Left ventricle myocardium inferior (tissue), 1 donor: ENCODE measurements at places on chromosomes 1 and 21. TPM values are rescaled to one million over a fixed set of nuclear protein-coding genes. Genes with fewer than 3 reads are reported as not detected.

GRCh38 chr1:185427776-185428175 lies 110.7 kb upstream of the IVNS1ABP start:
- DNase-seq = no peak

DNA sequence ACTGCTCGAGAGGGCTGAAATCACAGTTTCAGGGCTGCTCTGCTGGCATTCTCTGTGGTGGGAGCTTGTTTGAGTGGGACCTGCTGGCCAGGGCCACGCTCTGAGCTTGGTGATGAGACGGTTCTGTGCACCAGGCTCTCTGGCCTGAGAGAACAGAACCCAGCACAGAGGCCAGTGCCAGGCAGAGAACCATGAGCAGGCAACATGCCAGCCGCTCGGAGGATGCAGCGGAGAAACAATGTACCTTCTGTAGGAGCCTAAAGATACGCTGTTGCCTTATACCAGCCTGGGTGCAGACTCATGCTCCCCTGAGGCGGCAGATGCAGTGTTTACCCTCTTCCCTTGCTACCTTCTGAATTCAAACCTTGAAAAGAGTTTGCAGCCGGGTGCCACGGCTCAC lies 10.0 kb downstream of the C2CD2 start:
- no peak for DNase-seq

DNA sequence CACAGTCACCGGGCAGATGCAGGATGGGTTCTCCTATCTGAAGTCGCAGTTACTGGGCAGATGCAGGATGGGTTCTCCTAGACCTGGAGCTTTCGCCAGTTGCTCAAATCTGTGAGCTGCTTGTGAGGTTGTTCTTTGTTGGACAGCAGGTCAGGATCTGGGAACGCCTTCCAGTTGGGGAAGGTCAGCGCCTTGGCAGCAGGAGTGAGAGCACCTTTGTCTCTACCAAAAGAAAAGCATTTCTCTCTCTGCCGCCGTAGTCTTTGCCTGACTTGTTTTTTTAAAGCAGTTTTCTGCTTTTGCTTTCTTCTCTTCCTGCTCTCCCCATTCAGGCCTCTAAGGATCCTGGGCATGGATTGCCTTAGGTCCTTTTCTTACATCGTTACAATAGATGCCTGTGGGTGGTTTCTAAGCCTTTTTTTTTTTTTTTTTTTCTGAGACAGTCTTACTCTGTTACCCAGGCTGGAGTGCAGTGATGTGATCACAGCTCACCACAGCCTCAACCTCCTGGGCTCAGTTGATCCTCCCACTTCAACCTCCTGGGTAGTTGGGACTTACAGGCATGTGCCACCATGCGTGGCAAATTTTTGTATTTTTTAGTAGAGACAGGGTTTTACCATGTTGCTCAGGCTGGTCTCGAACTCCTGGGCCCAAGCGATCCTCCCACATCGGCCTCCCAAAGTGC lies 15.7 kb downstream of the PEX14 start:
- no peak for DNase-seq

Gene DDR2
- total RNA-seq = 26.9 TPM

GRCh38 chr21:44548381-44548780 lies 2.9 kb downstream of the KRTAP10-2 start:
- no peak for DNase-seq

- no peak for DNase-seq
These were observed 1.4 kb downstream of the MMACHC start for GRCh38 chr1:45501505-45501859.

DNA sequence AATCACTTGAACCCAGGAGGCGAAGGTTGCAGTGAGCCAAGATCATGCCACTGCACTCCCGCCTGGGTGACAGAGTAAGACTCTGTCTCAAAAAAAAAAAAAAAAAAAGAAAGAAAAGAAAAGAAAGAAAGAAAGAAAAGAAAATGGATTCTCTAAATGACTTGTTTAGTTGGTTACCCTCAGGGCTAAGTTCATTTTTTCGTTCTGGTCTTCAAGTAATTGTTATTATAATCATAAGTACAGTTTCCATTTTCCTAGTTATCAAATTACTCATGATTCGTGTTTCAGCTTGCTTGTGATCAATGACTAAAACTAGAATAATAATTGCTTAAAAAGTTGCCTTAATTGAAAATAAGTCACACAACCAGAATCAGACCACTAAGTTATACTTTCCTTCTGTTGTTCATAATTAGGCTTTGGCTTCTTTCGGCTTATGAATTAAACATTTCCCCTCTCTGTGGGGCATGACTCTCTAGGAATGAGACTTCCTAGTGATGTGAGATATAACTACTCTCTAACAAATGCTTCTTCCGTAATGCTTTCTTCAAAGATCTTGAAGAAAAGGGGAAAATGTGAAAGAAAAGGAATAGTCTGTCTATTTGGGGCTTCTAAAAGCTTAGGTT lies 9.6 kb upstream of the RLF start:
- no peak for DNase-seq

Gene SLC5A9
- 0.36 TPM for total RNA-seq
